ENCODE measurements at places on chromosomes 13 and 19.

GRCh38 chr19:1690699-1691307 lies 38.4 kb upstream of the TCF3 start:
- DNase-seq: peak; percentile 90

- DNase-seq: no peak
Observed at GRCh38 chr19:408441-408901, 476 bp downstream of the C2CD4C start.

- DNase-seq: no peak
Observed at GRCh38 chr19:12947702-12948611, 2.3 kb downstream of the RAD23A start.

DNA sequence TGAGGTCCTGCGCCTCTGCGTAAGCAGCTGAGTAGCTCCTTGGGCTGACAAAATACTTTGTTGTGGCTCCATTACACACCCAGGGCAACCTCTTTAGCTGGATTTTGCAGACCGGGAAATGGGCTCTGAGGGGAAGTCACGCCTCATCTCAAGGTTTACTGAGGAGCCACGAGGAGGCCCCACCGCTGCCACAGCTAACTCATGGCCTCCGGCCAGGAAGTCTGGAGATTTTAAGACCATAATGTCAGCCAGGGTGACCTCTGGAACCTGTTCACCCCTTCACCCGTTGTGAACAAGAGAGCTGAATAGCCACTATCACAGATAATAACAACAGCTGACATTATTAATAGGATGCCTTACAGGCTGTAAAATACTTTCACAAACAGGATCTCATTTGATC lies 351.3 kb upstream of the TMTC4 start:
- DNase-seq: no peak

DNA sequence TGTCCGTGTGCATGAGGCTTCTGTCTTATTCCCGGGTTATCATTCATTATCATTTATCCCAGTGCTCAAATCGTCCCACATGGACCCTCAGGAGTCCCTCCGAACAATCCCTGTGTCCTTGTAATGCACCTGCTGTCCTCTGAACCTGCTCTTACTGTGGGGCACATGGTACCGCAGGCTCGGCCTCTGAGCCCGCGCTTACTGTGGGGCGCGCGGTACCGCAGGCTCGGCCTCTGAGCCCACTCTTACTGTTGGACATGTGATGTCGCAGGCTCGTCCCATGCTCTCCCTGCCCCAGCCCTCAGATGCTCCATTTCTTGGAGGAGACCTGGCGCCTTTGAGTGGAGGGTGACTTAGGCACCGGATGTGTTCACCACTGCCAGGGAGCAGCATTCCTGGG lies 16.8 kb upstream of the ZNF554 start:
- no peak for DNase-seq

DNA sequence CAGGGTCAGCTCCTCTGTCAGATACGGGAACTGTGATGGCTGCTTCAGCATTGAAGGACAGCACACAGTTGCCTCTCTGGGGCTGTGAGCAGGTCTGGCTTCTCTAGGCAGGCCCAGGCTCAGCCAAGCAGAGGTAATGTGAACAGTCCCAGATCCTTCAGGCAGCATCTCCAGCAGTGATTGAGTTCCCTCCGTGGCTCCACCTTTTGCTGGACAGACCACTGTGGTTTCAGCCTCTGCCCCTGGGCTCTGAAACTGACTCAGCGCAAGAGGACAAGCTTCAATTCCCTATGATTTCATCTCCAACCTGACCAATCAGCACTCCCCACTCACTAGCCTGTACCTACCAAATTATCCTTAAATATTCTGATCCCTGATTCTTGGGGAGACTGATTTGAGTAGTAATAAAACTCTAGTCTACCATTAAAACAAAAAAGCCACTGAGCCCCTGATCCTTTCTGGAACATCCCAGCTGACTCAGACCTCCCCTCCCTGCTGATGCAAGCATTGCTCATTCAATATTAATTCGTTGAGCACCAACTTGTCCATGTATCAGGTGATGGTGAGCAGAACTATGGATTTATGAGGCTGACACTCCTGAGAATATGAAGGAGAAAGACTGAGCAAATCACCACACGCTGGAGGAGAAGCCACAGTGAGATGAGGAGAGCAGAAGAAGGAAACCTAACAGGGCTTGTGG lies 16.7 kb downstream of the GSX1 start:
- DNase-seq: no peak

- DNase-seq: no peak
Observed at GRCh38 chr19:57771417-57771816, 1.9 kb downstream of the ZNF586 start.

- DNase-seq: no peak
Observed at GRCh38 chr13:98398581-98398980, 178.3 kb downstream of the STK24 start.

DNA sequence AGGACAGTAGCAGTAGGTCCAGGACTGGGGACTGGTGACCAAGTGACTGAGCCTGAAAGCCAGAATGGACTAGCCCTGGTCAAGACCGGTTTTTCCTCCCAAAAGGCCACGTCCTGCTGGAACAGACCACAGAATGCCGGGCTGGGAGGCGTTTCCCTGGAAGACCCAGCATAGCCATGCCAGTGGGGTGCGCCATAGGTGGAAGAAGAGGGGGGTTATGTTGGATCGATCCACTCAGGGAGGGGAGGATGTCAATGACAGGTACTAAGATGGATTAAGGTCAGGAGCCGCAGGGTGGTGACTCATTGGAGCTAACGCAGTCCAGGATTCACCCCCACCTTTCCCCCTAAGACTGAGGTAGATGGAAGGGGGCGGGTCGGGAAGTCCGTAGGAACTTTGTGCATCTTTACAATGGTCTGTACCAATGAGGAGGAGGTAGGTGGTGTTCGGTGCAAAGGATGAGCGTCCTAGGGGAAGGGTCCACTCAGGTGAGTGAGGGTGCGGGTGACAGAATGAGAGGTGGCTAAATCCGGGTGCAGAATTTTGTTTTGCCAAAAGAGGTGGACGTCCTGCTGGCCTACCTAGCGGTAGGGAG lies 21.0 kb downstream of the VASP start:
- DNase-seq: no peak

DNA sequence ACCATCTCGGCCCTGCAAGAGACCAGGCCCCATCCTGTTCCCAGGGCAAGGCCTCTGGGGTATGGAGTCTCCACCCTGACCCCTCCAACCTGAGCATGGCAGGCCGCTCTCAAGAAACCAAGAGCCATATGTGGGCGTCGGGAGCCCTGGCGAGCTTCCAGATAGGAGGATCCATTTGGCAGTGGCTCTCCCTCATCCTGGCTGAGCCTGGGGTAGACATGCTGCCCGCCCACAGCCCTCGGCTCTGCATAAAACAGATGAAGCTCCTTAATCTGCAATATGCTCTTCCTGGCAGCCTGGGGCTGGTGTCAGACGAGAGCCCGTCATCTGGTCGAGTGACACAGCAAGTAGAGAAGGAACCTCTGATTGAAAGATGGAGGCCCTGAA lies 6.1 kb downstream of the ATP13A1 start:
- DNase-seq: no peak

DNA sequence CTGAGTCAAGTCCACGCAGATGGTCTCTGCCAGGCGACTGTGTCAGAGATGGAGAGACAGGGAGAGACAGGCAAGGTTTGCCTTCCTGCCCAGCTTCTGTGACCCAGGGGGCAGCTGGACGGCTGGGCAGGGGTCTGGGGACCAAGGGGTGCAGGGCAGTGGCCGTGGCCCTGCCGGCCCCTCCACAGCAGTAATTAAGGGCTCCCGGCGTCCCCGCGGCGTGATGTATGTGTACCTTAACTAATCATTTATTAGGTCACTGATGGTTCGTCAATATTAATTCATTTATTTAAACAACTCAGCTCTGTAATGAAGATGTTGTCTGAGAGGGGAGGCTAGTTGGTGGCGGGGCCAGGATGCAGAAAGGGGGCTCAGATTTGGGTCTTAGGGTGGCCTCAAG lies 28.6 kb upstream of the TCF3 start:
- DNase-seq: no peak

DNA sequence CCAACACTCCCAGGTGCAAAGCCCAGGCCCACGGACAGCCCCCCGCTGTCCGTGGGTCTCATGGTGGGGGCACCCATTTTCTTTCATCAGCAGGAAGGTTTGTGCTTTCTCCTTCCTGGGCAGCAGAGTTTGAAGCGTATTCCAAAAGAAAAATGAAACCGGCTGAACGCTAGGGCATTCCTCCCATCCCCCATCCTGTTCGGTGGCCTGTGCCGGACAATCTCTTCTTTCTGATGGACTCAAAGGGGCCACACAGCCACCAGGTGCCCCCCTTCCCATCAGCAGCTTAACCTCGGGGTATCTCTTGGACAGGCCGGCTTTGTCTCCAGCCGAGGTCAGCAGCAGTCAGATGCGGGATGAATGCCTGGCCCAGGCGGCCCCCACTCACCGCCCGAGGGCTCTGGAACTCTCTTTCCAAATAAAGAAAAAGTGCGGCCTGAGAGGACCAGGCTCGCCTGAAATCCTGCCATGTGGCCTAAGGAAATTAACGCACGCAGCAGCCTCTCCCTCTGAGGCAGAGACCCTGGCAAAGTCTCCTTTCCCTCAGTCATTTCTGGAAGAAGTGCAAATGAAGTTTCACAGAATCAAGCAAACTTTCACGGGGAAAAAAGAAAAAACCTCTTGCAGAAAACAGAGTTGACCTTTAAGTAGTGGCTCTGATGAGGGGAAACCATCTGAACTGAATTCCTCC lies 67.8 kb downstream of the RASA3 start:
- DNase-seq: no peak

GRCh38 chr13:72970956-72971355 lies 87.8 kb upstream of the KLF5 start:
- no peak for DNase-seq

DNA sequence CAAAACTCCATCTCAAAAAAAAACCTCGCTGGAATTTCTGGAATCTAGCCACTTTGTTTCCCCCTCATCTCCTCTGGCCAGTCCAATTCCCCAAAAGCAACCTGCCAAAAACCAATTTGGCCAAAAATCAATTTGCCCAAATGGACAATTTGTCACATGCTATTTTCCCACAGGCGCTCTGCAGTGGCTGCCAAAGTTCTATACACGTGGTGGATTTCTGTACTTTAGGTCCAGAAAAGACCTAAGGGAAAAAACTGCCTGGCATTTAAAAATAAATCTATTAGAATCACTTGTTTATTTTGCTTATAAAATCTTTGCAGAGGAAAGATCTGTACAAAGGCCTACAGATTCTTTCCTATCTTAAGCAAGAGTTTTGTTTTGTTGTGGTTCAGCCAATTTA lies 79.4 kb downstream of the MAP4K1 start:
- no peak for DNase-seq

GRCh38 chr19:14159059-14159458 lies 22.7 kb upstream of the ASF1B start:
- DNase-seq: no peak

GRCh38 chr19:31543456-31543855 lies 194.2 kb upstream of the TSHZ3 start:
- DNase-seq: no peak

- DNase-seq: no peak
Observed at GRCh38 chr19:6820237-6820636, 47.7 kb downstream of the VAV1 start.

- no peak for DNase-seq
Observed at GRCh38 chr13:59494151-59494550, 669.6 kb downstream of the DIAPH3 start.

DNA sequence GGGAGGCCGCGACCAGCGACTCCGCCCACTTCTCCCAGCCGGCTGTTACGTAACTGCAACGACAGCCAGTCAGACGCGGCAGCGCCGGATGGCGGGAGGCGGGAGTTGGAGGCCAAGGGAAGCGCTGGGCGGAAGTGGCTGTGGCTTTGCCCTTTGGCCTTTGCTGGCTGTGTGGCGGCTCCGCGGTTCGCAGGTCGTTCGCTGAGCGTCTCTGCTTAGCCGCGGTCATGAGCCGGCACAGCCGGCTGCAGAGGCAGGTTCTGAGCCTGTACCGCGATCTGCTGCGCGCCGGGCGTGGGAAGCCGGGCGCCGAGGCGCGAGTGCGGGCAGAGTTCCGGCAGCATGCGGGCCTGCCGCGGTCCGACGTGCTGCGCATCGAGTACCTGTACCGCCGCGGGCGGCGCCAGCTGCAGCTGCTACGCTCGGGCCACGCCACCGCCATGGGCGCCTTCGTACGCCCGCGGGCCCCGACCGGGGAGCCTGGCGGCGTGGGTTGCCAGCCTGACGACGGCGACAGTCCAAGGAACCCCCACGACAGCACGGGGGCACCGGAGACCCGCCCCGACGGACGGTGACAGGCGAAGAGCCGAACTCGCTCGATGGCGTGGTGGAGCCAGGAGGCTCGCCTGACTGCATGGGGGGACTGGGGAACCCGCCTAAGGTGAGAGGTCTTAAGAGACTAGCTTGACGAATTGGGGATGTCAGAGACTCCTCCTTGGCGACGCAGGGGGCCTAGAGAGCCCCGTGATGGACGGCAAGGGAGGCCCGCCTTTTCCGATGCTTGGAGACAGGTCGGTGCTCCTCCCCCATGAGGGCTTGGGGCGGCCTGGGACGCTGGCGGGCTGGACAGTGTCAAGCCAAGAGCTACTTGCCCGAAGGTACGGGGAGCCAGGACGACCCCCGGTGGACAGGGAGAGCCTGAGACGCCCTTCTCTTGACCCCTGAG lies at the start of gene SDHAF1:
Gene SDHAF1 (plus strand): TSS at position 141 of the 946 bp plus-strand sequence. CDS start 87 bp downstream, at position 228.
- DNase-seq: peak; percentile 98

GRCh38 chr13:36601186-36601585 lies 72.6 kb upstream of the SERTM1 start:
- no peak for DNase-seq

GRCh38 chr13:40445557-40445990 lies 220.9 kb downstream of the FOXO1 start:
- DNase-seq: no peak

- no peak for DNase-seq
Observed at GRCh38 chr13:72507416-72508199, 219.8 kb downstream of the MZT1 start.

- no peak for DNase-seq
Observed at GRCh38 chr19:28936001-28936400, 276.9 kb downstream of the UQCRFS1 start.

GRCh38 chr13:58191754-58192153 lies 560.2 kb downstream of the PCDH17 start:
- DNase-seq: no peak

GRCh38 chr13:58876473-58876872 lies 1244.9 kb downstream of the PCDH17 start:
- no peak for DNase-seq

GRCh38 chr19:4400135-4400936 lies at the start of gene SH3GL1:
Gene SH3GL1, minus strand, starts transcription at chr19:4400547. Its CDS starts 179 bp downstream, at chr19:4400368.
- peak; percentile 97 for DNase-seq

DNA sequence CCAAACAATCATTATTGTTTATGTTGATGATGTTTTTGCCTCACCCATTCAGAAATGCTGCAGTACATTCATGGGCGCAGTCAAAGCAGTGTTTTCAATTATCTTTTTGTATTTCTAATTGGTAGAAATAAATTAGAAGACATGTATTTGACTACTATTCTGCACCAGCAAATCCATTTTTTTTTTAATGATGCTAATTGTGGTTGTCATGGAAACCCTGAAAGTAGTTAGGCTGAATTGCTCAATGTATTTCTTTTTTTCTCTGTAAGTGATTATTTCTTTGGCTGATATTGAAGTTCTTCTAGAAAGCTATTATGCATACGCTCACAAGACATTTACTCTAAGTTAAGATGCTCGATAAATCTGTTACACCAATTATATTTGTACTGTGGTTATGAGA lies 101.2 kb downstream of the RFC3 start:
- no peak for DNase-seq

GRCh38 chr13:25844559-25845434 lies 207.0 kb downstream of the SHISA2 start:
- no peak for DNase-seq

Data from activated CD4-positive, alpha-beta T cell treated with anti-CD3 and anti-CD28 coated beads, Interleukin-2, amount 10 ng/mL, durations not matched to agents 24 days and 14 days (primary cell).